Activated naive CD4-positive, alpha-beta T cell (primary cell): ENCODE measurements at places on chromosomes 2 and 18.

DNA sequence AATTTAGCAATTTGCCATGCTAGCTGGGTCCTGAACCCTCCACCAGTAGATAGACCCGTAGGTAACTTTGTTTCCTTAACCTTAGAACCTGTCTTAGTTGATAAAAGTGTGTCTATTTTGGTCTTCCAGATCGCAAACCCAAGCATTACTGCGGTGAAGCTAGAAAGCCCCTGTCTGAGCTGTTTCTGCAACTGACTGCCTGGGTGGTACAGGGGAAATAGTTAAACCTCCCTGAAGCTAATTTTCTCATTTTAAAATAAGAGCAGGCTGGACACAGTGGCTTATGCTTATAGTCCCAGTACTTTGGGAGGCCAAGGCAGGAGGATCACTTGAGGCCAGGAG is 101.7 kb upstream of the MSH2 start:
- DNase-seq = no peak

DNA sequence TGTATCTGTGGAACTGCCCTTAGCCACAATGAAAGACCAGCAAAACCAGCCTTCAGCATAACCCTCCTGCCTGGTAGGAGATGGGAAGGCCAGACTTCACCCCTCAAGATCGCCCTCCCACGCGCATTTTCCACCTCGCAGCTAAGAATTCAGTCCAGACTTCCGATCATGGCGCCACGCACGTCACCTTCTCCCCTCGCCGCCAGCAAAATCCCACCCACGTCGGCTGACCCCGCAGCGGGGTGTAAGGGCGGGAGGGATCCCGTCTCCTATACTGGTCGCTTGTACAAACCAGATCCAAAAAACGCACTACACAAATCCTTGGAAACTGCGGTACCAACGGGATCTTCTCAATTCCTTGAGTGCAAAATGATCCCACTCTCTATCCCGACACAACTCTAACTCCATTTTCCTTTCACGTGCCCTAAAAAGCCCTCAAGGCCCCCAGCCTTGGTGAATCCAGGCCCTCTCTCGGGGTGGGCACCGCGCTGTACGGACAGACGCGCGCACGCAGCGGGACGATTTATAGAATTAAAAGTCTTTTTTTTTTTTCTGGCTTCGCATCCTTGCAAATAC is 1.0 kb upstream of the BMPR2 start:
- DNase-seq = no peak

GRCh38 chr18:36593001-36593400 is 235.8 kb downstream of the TPGS2 start:
- DNase-seq = no peak

- no peak for DNase-seq
Measured at GRCh38 chr2:173159791-173160463, 84.3 kb downstream of the MAP3K20 start.

- no peak for DNase-seq
Measured at GRCh38 chr18:1308686-1309085, 404.0 kb downstream of the ADCYAP1 start.

- no peak for DNase-seq
Measured at GRCh38 chr2:131037398-131038257, 55.6 kb downstream of the FAM168B start.

DNA sequence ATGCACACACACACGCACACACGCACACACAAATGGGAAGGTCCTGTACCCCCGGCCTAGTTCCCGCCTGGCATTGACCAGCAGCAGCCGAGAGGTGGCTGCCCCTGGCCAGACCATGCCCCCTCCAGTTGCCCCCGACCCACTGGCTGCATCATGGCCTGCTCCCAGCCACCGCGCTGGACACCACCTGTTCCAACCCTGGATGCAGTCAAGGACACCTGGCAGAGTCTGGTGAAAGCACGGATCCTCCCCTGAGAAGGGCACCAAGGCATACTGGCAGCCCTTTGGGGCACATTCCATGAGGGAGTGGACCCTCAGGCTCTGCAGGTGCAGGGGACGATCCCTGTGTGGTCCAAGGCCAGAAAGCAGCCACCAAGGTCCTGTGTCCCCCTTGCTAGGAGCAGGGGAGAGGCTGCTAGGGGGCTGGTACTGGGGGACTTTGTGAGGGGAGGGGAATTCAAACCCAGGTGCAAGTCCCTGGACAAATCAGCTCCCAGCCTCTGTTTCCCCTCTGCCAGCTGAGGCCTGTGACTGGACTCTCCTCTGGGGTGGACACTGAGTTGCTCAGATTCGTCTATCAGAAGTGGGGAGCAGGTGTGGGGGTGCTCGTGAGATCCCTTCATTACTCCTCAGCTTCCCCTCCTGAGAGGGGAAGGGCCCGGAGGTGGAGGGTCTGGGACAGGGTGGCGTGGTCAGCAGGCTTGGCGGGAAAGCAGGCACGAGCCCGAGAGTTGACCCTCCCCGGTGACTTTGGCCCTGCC is 3.5 kb downstream of the ESPNL start:
- DNase-seq = no peak

GRCh38 chr18:11810379-11810778 is 40.8 kb upstream of the CHMP1B start:
- no peak for DNase-seq

DNA sequence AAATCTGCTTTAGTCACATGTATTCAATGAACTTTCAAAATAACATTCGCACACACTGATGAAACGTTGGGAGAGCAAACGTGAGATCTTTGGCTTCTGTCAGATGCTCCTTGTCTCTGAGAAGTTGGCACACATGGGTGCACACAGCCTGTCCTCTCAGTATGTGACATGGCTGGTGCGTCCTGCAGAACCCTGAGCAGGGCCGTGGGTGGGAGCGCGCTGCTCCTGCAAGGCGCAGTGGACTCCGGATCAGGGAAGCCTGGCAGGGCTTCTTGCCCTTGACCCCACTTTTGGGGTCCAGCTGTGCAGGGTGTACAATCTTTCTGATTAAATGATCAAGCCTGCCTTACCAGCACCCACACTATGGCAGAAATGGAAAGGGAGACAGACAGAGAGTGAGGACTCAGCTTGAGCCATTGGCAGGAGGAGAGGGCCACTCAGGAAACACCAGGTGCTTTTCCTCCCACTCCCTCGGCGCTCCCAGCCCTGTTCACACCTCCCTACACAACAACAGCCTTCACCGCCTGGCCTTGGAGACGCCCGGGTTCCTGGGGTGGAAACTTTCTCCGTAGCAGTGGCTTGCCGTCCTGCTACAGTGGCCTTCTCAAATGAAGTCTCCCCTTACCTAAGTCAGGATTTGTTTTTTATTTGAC is 108.4 kb upstream of the SNTG2 start:
- no peak for DNase-seq

DNA sequence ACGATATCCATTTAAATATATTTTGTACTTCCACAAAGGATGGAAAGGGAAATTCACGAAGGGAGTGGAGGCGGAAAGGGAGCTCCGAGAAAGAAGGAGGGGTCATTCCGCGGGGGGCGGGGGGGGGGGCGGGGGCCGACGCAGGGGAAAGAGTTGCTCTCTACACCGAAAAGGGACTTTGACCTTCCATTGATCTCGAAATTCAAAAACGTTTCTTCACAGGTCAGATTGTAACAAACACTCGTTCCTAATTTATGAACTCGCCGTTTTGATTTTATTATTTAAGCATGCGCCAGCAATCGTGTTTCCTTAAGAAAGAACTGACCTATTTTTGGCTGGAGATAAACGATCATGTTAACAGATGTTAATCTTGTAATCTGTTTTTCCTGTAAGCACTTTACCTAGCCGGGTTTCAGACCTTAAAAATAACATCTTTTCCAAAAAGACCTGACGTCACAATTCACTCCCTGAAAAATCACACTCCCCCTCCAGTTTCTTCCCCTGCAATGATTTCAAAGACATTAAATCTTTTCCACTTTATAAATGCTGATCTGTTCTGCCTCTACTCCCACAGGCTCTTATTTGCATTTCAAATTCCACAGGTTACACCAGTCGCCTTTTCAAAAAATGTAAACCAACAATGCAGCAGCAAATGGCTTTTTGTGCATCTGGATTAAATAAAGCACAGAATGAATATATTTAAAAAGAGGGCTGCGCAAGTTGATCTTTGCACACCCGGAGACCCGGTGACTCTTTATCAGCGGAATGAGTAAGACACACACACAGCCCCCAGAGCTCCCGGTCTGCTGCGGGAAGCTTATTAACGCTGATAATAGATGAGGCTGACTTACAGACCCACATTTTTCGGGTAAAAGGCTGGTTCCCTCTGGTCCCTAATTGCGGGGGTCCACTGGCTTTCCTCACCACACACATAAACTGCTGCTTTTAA is 1.6 kb downstream of the ZNF516 start:
- no peak for DNase-seq

DNA sequence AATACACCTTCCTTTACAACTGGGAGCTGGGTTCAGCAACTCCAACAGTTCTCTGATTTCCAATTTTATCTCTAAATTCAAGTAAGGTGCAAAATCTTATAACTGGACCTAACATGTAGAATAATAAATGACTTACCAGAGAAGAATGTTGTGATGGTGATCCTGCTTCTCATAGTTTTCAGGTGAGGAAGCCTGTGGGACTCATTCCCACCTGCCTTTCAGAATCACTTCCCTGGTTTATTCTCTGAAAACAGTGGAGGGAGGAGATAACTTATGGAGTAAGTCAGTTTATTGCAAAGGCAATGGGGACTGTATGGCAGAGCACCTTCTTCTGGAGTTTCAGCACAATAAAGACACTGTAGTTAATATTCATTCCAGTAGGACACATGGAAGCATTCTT is 1188.2 kb upstream of the FAM98A start:
- no peak for DNase-seq

- DNase-seq = no peak
Measured at GRCh38 chr18:58955001-58955400, 90.3 kb downstream of the ZNF532 start.

GRCh38 chr2:28909655-28910353 is 15.3 kb downstream of the WDR43 start:
- DNase-seq = no peak

GRCh38 chr18:42030586-42031182 is 75.7 kb downstream of the PIK3C3 start:
- no peak for DNase-seq

DNA sequence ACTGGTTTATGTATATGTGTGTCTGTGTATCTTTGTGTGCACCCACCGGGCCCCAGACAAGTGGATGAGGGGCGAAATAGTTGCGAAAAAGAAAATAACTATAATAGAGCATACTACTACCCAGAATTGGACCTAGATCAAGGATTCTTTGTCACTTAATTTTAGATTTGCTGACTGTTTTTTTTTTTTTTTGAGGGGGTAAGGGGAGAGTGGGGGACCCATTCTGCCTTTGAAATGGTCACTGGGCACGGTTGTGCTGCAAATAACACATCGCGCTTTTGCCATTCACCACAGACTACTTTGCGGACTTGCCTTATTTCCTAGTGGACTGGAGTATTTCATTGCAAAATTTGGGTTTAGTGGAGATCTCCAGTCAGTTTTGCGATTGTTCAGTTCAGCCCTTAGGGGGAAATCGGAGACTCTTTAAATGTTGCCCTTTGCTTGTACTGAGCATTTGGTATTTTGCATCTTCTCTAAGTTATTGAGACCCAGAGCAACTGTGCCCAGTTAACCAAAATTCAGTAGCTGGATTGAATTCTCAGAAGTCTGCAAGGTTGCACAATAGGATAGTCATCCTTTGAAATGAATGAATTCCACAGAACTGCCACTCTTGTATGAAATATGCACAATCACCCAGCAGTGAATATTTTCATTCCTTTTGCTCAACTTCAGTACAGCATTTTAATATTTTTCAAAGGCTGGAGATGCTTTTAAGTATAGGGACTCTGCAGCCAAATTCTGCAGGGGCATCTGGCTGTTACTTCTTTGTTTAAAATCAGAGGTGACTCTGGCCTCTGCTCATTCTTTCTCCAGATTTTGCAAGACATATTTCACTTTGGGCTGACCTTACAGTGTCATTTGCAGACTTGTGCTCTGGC is 2.9 kb downstream of the TRIB2 start:
- no peak for DNase-seq

DNA sequence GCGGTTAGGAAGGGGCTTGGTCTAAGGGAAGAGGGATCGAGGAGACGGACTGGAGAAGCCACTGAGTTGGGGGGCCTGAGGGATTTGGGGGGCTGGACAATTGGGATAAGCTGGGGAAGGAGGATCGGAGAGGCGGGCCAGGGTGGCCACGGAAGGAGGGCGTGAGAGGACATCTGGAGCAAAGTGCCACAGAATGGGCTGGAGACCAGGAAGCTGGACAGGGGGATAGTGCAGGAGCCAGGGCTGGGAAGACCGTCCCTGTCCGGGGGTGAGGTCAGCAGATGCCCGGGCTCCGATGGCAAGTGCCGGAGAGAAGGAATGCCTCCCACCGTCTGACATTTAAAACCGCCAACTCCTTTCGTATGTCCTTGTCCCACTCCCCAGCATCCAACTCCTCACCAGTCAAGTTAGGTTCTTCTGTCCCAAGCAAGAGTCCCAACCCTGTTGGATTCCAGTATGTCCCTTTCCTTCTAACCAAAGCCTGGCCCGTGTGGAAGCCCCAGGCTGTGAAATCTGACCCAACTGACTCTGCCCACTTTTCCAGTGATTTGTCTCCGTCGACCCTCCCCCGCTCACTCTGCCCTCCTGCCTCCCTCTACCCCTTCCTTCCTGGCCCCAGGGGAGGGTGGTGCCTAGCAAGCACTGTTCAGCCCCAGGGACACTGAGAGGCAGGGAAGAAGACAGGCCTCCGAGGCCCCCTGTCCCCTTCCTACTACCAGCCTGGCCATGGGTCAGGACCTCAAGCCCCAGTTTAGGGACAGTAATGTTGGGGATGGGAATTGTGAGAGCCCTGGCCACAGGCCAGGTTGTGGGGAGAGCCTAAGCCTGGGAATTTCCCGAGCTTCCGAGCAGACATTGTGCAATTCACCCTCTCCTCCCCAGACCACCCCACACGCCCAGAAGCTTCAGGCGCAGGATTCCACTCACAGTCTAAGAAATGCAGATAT is 31.5 kb upstream of the TMBIM1 start:
- DNase-seq = no peak

DNA sequence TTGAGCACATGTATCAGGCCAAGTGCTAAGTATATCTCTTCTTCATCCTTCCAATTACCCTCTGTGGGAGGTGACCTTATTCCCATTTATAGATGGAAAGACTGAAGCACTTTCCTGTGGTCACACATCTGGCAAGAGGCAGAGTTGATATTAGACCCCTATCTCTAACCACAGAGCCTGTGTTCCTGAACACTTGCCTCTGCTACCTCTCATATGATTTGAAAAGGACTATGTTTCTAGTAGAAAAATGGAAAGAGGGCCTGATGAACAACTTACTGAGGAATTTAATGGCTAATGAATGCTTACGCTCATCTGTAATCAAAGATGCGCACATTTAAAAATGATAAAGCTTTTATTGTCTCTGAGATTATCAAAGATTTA is 46.2 kb upstream of the DYNC2LI1 start:
- DNase-seq = no peak

GRCh38 chr18:46693996-46694395 is 37.0 kb upstream of the LOXHD1 start:
- no peak for DNase-seq
